Activated CD4-positive, alpha-beta T cell treated with anti-CD3 and anti-CD28 coated beads, Interleukin-2, amount 50 U/mL, for 16 hours (primary cell): ENCODE measurements at places on chromosomes 5 and 9.
A peak's percentile ranks its signal among the peaks of the same experiment; 100 is the strongest.

DNA sequence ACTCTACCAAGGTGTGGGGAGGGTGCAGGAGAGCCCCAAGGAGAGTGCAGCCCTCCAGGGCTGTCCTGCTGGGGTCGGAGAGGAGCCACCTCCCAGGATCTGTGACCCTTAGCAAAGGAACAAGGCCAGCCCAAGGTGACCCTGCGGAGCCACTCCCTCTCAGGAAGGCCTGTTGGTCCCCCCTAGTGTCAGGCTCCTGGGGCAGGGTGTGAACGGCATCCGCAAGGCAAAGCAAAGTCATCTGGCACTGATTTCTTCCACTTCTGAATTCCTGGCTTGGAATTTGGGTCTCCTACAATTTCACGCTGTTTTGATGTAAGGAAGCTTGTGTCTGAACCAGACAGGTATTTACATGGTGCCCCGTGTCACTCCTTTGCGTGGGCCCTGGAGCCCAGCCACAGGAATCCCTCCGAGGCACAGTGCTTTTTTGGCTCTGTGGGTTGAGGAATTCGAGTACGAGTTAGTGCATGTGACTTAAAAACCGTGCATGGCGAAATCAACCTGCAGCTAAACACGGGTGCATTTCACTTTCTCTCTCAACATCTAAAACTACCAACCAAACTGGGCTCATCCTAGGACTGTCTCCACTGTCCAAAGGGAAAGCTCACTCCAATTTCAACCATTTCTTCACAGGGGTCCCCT lies 24.5 kb upstream of the GFPT2 start:
- DNase-seq = no peak

DNA sequence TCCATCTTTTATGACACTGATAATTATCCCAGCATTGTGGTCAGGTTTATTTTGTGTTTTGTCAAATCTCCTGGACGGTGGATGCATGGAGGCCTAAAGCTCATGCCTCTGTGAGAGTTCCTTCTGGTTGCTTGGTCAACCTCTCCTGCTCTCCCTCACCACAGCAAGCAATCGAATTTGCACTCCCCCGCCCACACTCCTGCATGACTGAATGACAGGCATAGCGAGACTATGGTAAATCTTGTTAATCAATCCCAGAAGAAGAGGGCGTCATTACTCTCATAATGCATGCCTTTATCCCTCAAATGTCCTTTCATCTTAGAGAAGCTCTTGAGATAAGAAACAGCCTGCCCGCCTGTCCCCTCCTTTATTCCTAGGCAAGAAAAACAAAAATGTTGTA lies 1215.0 kb upstream of the CDH9 start:
- no peak for DNase-seq

DNA sequence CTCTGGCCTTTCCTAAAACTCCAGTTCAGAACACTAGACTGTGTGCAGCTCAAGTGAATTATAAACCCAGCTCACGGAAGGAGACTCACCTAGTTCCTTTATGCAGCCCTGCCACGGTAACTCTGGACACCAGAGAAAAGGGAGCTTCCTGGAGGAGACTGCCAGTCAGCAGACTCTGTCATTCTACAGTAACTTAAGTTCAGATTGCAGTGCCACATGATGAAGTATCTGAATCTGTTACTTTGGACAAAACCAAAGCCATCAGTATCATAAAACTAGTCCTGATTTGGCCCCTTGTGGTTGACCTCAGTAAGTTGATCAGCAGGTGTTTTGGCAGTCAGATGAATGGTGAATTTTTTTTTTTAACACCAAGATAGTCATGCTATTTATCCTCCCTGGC lies 2.7 kb downstream of the MTRR start:
- peak; percentile 50 for DNase-seq

DNA sequence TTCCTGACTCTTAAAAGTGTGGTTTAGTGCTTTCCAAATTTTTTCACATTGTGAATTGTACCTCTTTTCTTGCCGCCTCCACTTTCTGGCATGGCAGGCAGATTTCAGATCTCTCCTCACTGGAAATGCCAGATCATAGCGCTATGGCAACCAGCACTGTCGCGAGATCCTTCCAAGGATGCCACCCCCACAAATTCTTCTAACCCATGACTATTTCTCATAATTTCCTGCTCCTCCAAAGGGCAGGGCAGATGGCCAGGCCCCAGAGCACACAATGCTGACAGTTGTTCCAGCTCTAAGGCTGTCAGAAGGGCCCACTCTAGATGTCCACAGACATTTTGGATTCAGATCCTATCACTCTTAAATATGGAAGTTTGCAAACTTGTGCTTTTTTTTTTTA lies 446.2 kb upstream of the RIOK2 start:
- DNase-seq = no peak
